Stimulated activated CD4-positive, alpha-beta T cell treated with anti-CD3 and anti-CD28 coated beads, TNF-alpha, amount 100 ng/mL, for 1 hour (primary cell): ENCODE measurements at places on chromosomes 12 and 14.

DNA sequence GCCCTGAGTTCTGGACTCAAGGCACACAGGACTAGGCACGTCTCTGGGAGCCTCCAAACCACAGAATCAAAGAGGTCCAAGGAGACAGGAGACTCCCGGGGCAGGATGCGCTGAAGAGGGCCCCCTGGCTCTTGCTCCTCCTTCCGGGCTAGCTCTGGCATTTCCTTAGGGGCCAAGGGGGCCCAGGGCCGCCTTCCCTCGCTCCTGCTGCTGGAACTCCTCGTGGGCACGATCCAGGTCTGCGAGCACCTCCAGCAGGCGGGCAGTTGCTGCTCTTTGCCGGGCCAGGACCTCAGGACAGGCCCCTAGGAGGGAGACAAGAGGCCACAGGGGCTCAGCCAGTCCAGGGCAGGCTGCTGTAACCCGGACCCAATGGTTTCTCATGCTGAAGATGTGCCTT, 35.8 kb downstream of the RASAL1 start:
- DNase-seq = no peak

DNA sequence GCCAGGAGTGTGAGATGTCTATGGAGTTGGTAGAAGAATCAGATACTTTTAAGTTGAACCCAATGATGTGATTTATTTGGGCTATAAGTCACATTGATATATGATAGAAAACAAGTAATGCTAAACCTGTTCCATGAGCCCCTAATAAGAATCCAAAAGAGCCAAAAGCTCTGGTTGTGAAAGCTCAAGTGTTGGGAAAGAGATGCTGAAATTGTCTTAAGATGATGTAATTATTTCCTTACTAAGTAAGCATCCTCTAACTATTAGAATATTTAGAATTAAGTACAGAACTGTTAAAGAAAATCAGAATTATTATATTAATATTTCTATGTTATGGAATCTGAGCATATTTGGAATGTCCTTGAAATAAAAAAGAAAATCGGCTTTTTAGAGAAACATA, 17.6 kb upstream of the SLC2A13 start:
- DNase-seq = no peak

GRCh38 chr14:100398044-100398443, 74.9 kb downstream of the SLC25A47 start:
- no peak for DNase-seq

- no peak for DNase-seq
Measured at GRCh38 chr12:96876966-96877365, 30.1 kb upstream of the NEDD1 start.

DNA sequence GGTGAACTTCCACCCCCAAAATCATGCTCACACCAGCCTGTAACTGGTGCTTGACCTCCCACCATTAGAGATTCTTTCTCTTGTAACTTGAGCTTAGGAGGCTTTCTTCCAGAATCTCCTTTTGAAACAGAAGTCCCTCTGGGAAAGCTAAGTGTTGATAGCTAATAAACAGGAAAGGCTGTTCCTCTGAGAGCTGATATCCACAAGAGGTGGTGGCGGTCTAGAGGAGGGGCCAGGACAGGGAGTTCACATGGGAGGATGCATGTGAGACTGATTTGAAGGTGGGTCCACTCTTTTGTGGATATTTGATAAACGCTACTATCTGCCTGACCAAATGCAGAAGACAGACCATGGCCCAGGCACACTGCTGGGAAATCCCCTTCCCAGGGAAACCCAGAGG, 10.2 kb upstream of the PRMT8 start:
- no peak for DNase-seq

DNA sequence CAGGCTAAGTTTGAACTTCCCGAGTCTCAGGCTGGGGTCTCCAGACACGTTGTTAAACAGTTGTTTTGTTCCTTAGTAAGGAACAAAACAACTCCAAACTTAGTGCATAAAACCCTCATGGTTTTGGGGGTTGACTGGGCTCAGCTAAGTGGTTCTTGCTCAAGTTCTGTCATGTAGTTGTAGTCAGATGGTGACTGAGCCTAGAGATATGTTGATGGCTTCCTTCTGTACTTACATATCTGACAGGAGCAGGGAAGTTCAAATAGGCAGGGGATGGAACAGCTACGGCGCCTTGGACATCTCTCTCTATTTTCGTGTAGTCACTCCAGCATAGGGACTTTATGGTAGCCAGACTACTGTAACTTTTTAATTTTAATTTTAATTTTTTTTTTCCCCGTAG, 45.7 kb downstream of the SPATS2 start:
- no peak for DNase-seq

- no peak for DNase-seq
Measured at GRCh38 chr14:59004012-59004411, 184.5 kb upstream of the DAAM1 start.

DNA sequence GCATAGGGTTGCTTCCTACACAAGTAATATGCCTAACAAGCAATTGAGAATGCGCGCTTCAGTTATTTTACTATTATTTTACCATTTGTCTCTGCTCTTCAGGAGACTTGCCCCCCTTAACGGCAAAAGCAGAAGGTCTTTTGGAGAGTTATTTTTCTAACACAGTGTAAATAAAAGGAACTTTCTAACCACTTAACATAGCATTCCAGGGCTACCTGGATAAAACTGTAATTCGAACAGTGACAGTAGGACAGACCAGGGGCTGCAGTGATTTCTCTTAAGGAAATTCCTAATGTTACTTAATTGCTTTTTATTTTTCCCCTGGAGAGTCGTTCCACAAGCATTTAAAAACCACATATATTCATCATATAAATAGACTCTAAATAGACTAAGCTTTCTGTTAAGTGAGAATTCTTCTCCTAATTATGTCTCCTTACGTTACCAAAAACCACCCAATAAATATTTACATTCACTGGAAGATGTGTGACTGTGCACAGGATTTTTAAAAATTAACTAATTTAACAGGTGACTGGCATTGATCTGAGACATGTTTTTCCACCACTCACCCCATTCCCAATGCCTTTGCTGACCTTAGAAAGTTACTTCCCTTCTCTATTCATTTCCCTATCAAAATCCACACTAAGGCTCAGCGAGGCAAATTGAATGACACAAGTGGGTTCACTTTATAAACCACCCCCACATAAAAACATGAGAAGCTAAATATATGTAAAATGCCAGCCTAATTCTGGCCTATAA, 72.4 kb downstream of the RNF34 start:
- DNase-seq = no peak

- no peak for DNase-seq
Measured at GRCh38 chr12:46904406-46905238, 78.8 kb upstream of the SLC38A4 start.

DNA sequence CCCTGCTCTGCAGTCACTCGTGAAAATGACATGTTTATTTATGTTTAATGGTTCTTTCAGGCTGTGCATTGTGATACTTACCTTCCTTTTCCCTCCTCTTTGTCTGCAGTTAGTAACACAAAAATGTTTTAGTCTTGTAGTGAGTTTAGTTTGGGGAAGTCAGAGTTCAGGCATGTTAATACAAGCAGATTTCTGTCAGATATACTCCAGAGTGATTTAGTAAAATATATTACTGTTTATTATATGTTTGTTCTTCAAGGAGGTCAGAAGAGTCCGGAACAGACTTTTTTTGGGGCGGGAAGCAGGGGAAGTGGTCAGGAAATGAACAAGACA, 28.7 kb downstream of the MSRB3 start:
- DNase-seq = no peak

- no peak for DNase-seq
Measured at GRCh38 chr14:99752486-99753121, 40.6 kb upstream of the EML1 start.

- no peak for DNase-seq
Measured at GRCh38 chr12:126627596-126627995, 1562.4 kb downstream of the AACS start.

- DNase-seq = no peak
Measured at GRCh38 chr14:102795060-102795925, 18.0 kb downstream of the TRAF3 start.

DNA sequence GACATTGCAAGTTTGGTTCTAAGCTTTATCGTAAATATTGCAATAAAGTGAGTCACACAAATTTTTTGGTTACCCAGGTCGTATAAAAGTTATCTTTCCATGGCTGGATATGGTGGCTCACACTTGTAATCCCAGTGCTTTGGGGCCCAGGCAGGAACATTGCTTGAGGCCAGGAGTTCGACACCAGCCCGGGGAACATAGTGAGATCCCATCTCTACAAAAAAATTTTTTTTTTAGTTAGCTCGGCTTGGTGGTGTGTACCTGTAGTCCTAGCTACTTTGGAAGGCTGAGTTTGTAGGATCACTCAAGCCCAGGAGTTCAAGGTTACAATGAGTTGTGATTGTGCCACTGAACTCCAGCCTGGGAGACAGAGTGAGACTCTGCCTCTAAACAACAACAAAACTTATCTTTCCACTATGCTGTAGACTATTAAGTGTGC, 24.4 kb downstream of the PRORP start:
- no peak for DNase-seq

DNA sequence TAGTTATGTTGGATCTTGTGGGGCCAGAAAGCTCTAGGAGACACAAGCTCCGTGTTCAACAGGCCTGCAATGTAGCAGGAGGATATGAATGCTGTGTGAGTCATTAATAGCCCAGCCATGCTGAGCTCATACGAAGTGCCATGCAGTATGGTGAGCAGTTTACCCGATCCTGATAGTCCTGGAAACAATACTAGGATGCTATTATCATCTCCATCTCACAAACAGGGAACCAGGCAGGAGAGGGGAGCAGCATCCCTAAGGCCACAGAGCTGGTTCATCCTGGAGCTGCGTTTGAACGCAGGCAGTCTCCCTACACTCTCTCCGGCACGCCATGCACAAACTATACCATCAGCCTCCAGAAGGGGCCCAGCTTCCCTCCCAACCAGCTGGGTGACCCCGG, 20.5 kb downstream of the TTC7B start:
- no peak for DNase-seq

GRCh38 chr14:104938436-104938835, 13.8 kb downstream of the PLD4 start:
- DNase-seq = no peak

- no peak for DNase-seq
Measured at GRCh38 chr12:19390051-19390598, 49.2 kb upstream of the AEBP2 start.

DNA sequence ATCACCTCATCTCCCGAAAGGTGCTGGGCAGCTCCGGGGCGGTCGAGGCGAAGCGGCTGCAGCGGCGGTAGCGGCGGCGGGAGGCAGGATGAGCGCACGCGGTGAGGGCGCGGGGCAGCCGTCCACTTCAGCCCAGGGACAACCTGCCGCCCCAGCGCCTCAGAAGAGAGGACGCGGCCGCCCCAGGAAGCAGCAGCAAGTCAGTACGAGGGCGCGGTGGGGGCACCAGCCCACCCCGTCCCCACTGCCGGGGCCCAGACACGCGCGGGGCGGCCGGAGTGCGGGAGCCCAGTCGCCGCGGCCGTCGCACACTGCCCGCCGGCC, 862 bp downstream of the HMGA2 start:
- DNase-seq = no peak

DNA sequence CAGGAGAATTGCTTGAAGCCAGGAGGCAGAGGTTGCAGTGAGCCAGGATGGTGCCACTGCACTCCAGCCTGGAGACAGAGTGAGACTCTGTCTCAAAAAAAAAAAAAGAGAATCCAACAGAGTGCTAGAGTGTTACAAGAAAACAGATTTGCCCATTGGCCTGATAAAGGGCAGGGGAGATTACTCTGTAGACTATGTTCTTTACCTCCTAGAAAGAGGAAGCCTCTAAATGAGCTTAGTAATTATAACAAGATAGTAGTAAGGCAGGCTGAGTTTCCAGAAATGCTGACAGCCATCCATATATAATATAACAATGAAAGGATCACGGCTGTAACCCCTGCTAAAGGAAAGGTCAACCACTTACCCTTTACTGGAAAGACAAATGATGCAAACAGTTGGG, 24.4 kb downstream of the AK7 start:
- DNase-seq = no peak

DNA sequence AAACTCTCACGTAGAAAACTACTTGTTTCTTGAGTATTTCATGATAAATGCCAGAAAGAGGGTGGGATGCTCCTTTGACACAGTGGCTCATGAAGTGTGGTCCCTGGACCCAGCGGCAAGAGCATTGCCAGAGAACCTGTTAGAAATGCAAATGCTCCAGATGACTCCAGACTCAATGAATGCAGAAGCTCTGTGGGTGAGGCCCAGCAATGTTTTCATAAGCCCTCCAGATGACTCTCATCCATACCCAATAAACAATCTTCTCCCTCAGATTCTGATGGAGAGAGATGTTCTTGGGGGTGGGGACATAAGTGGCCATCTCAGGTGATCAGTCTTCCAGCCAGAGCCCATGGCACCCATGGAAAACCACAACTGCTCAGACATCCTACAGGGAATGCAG, 88.9 kb downstream of the SMOC1 start:
- DNase-seq = no peak

GRCh38 chr14:73833034-73833433, 18.6 kb upstream of the PTGR2 start:
- no peak for DNase-seq

DNA sequence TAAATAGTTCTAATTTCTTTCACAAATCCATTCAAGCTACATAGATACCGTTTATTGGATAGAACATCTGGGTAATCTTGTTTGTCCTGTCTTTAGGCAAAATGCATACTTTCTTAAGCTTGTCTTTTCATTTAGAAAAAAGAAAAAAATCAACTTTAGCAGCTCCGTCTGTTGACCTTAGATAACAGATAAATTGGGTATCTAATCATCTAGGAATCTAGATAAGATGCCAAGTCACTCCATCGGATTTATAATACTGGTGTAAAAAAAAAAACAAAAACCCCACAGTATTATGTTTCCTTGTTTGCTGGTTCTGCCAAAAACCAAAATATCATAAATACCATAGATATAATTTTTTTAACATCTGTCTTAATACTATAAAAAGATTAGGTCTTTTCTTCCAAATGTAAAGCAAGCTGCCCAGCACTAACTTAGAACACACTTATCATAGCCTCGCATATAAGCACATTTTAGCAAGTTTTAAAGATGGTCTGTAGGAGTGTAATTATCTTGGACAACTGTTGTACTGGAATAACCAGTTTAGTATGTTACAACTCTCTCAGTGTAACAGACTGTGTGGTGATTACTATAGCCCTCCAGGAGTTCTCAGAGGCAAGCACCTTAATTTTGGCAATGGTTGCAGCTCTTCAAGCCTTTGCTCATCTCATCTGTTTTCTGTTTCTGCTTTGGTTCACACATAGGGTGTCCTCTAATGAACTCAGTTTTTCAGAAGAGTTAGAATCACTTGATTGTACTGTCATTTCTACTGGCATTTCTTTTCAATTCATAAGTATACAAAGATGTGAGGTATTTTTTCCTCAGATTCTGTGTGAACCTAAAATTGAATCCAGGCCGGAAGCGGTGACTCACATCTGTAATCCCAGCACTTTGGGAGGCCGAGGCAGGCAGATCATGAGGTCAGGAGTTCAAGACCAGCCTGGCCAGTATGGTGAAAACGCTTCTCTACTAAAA, 83.1 kb downstream of the ANO6 start:
- DNase-seq = no peak

GRCh38 chr12:112170376-112170775, 45.0 kb downstream of the TRAFD1 start:
- no peak for DNase-seq

GRCh38 chr12:13603953-13604352, 377.4 kb downstream of the GRIN2B start:
- no peak for DNase-seq
